Foreskin fibroblast (primary cell): ENCODE measurements at places on chromosomes 11 and 22.
A peak's percentile ranks its signal among the peaks of the same experiment; 100 is the strongest.

DNA sequence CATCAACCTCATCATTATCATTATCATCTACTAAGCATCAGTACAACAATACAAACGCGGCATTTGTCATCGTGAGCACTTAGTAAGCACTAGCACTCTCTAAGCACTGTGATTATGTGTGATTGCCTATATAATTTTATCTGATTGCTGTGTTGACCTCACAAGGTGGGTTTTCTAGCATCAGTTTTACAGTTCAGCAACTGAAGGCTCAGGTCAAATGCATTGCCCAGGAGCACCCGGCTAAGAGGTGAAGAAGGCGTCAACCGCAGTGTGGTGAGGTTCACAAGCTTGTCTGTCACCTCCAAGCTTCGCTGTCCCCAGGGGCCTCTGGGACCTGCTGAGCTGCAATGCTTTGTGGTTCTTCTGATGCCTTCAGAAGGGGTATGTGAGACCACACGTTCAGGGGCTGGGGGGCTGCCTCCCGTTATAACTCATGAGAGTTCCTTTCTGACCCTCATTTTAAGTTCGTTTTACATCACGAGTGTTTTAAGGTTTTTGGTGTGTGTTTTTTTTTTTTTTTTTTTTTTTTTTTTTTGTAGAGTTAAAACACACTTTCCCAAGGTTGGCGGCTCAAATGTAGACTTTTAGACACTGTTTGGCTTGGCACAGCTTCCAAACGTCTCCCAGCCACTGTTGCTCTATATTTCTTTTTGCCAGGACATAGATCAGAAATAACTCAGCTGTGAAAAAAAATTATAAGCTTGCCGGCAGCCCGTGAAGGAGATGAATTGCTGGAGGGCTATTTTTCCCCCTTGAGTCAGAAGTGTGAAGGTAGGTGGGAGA is 33.8 kb upstream of the SCUBE1 start:
- DNase-seq, result no peak

GRCh38 chr22:49692499-49693225 is 135.0 kb downstream of the BRD1 start:
- no peak for DNase-seq

DNA sequence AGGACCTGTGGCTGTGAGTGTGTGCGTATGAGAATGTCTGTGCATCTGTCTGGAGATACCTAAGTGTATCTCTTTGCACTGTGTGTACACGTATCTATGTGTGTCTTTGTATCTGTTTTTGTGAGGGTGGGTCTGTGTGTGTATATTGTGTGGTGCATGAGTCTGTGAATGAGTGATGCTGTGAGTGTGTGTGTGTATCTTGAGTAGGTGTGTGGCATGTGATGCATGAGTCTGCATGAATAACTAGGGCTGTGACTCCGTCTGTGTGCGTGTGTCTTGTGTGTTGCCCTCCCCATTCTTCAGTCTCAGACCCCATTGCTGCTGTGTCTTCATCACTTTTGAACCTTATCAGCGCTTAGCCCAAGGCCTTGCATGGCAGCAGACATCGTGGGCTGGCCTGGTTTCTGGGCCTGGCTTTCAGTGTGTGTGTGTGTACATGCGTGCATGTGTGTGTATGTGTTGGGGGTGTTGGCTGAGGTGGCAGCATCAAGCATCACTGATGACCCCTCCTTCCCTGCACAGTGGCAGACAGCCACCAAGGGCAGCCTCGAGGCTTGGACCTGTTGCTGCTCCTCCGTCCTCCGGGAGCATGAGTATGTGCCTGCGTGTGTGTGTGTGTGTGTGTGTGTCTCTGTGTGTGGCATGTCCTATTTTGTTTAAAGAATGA is 1.4 kb downstream of the SGSM1 start:
- peak; percentile 17 for DNase-seq

GRCh38 chr11:32006799-32007388 is 84.0 kb upstream of the RCN1 start:
- DNase-seq, result peak; percentile 69

DNA sequence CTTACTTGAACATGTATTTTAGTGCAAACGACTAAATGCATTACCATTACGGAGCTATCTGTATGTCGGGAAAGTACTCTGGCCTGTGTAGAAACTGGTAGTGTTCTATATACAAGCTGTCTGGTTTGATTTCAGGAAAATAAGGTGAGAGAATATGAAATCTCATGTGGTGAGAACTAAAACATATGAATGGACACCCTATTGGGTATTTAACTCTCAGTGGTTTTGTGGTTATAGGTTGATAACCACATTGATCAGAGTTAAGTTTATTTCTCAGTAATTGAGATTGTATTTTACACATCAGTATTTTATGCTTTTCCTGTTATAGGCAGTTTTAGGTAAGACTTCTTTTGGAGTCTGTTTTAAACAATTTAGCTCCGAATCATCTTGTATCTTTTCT is 10.4 kb downstream of the ANO5 start:
- DNase-seq, result no peak

DNA sequence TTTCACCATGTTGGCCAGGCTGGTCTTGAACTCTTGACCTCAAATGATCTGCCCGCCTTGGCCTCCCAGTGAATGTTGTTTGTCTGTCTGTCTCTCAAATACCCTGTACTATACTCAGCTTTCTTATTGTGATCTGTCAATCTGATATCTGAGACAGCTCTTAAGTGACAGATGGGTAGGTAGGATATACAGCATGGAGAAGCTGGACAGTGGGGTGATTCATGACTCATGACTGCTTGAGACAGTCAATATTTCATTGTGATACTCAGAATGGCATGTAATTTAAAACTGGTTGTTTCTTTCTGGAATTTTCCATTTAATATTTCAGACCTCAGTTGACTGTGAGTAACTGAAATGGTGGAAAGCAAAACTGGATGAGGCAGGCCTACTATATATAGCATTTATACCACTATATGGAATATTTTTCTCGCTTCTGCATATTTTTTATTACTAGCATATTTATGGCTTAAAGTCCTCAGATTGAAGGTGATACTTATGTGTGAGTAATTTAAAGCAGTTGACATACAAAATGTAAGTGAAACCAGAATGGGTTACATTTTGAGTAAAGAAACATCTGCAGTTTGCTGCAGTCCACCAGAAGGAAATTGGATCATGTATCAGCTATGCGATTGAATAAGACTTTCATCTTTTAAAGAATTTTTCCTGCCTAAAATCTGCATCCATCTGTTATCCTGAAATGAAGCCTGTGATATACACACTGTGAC is 22.3 kb downstream of the ARHGAP42 start:
- no peak for DNase-seq

- no peak for DNase-seq
Measured at GRCh38 chr22:32745996-32746322, 55.5 kb upstream of the TIMP3 start.

DNA sequence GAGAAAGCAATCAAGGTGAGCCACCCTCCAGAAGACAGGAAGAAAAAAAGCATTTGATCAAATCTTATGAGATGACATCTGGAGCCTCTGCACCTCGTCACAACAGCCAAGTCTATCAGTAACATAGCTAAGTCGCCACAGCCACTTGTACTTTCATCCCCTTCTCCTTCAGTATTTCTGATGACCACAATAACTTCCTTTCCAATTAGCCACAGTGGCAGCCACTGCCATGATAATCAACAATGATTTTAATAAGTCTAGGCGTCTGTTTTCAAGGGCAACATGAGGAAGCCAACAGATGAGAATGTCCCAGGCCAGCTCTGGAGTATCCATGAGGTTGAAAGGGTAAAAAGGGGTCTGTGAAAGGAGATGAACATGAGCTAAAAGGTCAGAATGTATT is 29.9 kb downstream of the RBFOX2 start:
- no peak for DNase-seq

- DNase-seq, result no peak
Measured at GRCh38 chr11:28770806-28771205, 662.6 kb downstream of the METTL15 start.

GRCh38 chr11:41982276-41982675 is 522.8 kb upstream of the LRRC4C start:
- DNase-seq, result no peak

GRCh38 chr11:84681456-84681855 is 945.7 kb downstream of the DLG2 start:
- DNase-seq, result no peak

GRCh38 chr11:36452236-36452940 is 57.7 kb downstream of the TRAF6 start:
- peak; percentile 25 for DNase-seq

GRCh38 chr11:58142761-58143160 is 17.4 kb upstream of the OR9I1 start:
- no peak for DNase-seq

DNA sequence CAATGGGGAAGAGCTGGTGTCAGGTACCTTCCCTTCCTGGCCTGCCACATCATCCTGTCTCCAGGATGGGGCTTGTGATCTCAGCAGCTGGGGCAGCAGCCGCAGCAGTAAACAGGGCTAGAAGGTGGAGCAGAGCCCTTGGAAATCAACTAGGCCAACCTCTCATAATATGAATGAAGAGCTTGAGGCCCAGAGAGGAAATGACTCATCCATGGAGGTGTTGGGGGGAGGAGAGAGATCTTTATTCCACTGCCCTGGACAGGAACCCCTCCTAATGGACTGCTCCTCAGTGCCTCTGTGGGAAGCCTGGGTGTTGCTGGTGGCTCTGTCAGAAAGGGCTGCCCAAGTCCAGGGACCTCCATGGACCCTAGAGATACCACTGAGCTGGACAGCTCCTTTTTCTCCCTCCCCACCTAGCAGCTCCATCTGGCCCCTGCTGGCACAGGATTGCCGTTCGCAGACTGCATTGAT is 111.8 kb downstream of the OSBP2 start:
- DNase-seq, result peak; percentile 58

GRCh38 chr22:49139492-49140151 is 688.1 kb downstream of the BRD1 start:
- DNase-seq, result no peak

GRCh38 chr22:38485783-38486182 is 17.9 kb downstream of the KDELR3 start:
- no peak for DNase-seq

- DNase-seq, result no peak
Measured at GRCh38 chr11:22656130-22656529, 10.3 kb upstream of the GAS2 start.

- no peak for DNase-seq
Measured at GRCh38 chr11:73171436-73172161, 29.5 kb upstream of the FCHSD2 start.

- no peak for DNase-seq
Measured at GRCh38 chr11:23668324-23668723, 808.0 kb upstream of the CCDC179 start.

GRCh38 chr22:37740455-37741311 is 43.8 kb downstream of the TRIOBP start:
- no peak for DNase-seq

GRCh38 chr11:15927196-15927863 is 429.0 kb downstream of the SOX6 start:
- DNase-seq, result no peak

- DNase-seq, result no peak
Measured at GRCh38 chr11:71971680-71972079, 27.0 kb upstream of the IL18BP start.

- no peak for DNase-seq
Measured at GRCh38 chr11:66100272-66101065, 30.4 kb downstream of the PACS1 start.

DNA sequence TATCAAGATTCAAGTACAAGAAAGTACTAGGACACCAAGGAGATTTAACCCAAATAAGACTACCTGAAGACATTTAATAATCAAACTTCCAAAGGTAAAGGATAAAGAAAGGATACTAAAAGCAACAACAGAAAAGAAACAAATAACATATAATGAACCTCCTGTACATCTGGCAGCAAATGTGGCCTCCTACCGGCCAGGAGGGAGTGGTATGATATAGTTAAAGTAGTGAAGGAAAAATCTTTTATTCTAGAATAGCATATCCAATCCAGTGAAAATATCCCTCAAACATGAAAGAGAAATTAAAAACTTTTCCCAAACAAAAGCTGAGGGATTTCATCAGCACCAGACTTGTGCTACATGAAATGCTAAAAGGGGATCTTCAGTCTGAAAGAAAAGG is 104.7 kb upstream of the GUCY1A2 start:
- DNase-seq, result no peak

DNA sequence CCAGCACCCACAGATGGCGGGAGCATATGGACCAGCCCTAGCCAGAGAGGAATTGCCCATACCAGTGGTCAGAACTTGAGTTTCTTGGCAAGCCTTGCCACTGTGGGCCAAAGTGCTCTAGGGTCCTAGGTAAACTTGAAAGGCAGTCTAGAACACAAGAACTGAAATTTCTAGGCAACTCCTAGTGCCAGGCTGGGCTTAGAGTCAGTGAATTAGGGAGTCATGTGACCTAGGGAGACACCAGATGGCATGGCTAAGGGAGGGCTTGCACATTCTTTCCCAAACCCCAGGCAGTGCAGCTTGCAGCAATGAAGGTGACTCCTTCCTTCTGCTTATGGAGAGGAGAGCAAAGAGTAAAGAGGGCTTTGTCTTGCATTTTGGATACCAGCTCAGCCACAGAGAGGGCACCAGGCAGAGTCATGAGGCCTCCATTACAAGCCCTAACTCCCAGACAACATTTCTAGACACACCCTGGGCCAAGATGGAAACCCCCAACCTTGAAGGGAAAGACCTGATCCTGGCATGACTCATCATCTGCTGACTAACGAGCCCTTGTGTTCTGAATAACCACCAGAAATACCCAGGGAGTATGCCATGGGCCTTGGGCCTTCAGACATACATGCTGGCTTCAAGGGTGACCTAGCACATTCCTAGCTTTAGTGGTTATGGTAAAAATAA is 19.2 kb upstream of the OR56A3 start:
- DNase-seq, result no peak

DNA sequence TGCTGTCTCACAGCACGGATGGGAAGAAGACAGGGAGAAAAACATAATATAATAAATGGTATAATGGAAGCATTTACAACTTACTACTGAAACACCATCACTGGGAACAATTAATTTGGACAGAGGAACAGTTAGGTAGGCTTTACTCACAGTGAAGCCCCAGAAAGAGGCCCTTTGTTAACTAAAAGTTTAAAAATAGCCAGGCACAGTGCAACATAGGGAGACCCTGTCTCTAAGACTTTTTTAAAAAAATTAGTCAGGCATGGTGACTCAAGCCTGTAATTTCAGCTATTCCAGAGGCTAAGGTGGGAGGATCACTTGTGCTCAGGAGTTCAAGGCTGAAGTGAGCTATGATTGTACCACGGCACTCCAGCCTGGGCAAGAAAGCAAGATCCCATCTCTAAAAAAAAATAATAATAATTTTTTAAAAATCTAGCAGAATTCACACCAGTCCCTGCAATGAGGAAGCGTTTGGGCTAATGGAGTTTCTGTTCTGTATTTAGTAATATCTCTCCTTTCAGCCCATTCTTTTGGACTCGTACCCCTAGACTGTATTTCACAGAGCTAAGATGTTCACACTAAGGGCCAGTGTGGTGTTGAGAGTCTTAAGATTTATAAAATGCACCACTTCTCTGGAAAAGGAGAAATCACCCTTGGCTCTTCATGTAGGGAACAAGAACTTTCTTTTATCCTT is 275.5 kb downstream of the SOX6 start:
- no peak for DNase-seq

GRCh38 chr11:13902523-13902922 is 60.0 kb upstream of the SPON1 start:
- DNase-seq, result no peak
